ENCODE measurements at places on chromosomes 2 and 18. TPM values are rescaled to one million over a fixed set of nuclear protein-coding genes. Genes with fewer than 3 reads are reported as not detected.

DNA sequence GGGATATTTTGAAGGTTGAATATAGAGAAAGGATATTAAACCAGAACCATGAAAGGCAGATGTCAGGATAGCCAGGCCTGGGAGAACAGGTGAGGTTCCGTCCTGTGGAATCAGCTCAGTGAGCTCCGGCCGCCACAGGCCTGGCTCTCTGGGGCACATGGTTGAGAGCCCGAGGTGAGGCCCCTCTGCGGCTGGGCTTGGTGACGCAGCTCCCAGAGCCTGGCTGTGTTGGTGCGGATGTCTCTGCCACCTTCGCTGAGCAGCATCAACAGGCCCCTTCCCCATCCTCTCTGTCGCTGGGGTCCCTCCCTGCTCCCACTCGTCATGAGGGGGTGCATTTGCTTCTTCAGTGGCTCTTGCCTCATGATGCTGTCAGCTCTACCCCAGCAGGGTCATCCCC lies 70.7 kb upstream of the PXDN start:
- DNase-seq: no peak

DNA sequence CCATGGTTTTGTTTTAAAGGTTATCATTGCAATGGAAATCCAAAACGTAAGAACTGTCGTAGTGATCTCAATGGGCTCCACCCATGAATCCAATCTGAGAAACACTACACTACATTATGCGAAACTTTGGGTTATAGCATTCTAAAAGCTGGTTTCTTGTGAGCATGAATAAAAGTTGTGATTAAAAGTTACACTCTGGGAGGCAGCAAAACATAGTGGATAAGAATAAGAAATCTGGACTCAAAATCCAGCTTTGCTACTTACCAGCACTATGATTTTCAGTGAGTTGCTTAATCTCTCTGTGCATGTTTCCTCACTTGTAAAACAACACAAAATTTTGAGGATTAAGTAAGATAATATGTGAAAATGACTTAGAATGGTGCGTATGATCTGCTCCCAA lies 25.7 kb upstream of the THOC1 start:
- no peak for DNase-seq

DNA sequence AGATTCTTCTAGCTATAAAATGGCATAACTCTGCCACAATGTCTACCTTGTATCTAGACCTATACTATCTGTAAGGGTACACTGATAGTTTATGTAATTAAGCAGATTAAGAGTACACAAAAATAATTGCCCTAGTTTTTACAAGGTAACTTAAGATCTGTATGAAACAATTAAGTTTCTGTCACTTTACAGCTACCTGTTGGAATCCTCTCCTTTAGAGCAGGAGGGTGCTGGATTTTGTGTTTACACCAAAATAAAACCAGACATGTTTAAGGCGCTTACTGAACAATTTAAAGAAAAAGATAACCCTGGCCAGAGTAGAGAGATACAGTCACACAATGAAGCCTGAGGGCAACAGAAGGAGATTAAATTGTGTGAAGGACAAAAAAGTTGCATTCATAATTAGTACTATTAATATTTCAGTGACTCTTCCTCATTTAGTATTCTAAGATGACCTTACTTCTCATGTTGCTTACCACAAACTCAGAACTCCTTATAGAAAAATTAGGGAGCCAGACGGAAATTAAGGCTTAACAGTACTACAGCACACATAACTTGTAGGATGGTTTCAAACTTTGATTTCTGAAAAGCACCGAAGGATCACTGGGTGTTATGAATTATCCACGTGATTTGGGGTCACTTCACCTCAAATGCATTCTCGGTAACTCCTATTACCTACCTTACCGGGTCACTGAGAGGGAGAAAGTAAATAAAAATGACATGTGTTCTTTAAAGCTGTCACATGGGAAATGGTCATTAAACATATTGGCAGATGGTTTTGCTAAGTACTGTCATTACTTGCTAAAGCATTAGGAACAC lies 1.0 kb downstream of the DARS1 start:
- DNase-seq: no peak

DNA sequence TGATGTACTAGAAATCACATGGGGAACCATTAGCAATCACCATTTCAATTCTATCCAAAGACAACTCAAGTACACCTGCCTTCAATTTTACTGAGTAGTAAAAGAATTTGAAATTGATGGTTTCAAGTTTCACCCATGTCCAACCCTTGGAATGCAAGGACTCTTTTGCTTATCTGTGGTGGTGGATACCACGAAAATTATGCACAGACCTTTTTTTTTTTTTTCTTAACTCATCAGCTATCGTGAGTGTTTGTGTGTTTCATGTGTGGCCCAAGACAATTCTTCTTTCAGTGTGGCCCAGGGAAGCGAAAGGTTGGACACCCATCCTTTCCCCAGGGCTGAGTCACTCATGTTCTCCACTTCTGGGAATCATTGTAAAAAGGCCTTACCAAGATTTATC lies 23.1 kb downstream of the ID2 start:
- no peak for DNase-seq

The PAX8 gene
- 14.5 TPM for total RNA-seq

The CTDP1 gene
- 15.6 TPM for total RNA-seq

All from Calu3 (cell line).